ENCODE measurements at places on chromosomes 13 and 19.

DNA sequence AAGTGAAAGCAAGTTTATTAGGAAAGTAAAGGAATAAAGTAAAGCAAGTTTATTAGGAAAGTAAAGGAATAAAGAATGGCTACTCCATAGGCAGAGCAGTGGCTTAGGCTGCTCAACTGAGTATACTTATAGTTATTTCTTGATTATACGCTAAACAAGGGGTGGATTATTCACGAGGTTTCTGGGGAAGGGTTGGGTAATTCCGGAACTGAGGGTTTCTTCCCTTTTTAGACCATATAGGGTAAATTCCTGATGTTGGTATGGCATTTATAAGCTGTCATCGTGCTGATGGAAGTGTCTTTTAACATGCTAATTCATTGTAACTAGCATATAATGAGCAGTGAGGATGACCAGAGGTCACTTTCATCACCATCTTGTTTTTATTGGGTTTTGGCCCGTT, 194.3 kb downstream of the DLEU7 start:
- DNase-seq, result no peak

DNA sequence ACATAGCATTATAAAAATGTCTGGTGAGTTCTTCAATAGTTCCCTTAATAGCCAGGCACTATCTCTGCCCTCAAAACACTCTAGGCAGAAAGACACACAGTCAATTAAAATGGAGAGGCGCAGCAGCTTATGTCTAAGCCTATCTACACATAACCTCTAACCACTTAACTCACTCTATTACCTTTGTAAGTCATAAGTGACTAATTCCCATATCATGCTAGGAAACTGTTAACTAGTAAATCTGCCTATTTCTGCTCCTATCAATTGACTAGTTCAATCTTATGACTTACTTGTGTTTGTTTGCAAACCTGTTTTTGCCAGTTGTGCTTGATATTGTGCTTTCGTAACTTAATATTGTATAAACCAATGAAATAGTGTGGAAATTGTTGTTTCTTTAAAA, 3.2 kb downstream of the CCDC122 start:
- no peak for DNase-seq

GRCh38 chr13:73820285-73820684, 313.9 kb downstream of the KLF12 start:
- DNase-seq, result no peak

GRCh38 chr13:40539576-40540327, 126.7 kb downstream of the FOXO1 start:
- DNase-seq, result no peak

DNA sequence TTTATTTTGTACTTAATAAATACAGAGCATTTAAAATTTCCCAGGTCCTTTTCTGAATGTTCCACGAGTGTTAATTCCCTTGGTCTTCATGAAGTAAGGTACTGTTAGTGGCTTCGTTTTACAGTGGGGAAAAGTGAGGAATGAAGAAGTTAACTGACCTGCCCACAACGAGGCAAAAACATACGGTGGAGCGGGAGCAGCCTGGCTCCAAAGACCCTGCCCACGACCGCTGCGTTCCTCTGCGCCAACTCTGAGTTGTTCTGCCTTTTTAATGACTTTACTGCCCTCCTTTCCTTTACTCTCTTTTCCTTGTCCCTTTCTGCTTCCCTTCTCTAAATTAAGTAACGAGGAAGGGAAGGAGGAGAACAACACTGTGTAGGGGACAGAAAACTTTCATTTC, 392.9 kb downstream of the PCDH9 start:
- DNase-seq, result no peak

- no peak for DNase-seq
Observed at GRCh38 chr13:27967736-27968315, 1.3 kb downstream of the CDX2 start.

All from NCI-H1436 treated with DMSO at 0.1 percent for 48 hours (cell line).